ENCODE measurements at places on chromosomes 13 and 19.

DNA sequence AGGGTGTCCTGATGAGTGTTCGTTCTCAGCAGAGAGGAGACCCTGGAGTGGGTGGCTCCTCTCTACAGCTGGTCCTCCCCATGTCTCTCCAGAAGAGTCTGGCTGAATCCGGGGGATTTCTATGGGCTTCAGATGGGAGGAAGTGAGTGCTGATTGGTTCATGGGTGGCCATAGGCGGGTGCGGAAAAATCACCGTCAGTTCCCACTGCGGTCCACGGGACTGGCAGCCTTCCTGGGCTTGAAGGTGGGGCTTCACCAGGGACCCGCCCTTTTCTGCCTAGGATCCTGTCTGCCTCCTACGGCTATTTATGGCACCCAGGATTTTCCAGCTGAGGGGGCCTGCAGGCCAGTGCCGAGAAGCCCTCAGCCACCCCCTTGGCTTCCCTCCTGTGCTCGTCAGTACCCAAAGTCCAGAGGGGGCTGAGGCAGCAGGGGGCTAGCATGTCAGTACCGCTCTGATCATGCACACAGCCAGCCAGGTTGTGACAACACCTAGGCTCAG, 18.4 kb downstream of the CPB2 start:
- no peak for DNase-seq

DNA sequence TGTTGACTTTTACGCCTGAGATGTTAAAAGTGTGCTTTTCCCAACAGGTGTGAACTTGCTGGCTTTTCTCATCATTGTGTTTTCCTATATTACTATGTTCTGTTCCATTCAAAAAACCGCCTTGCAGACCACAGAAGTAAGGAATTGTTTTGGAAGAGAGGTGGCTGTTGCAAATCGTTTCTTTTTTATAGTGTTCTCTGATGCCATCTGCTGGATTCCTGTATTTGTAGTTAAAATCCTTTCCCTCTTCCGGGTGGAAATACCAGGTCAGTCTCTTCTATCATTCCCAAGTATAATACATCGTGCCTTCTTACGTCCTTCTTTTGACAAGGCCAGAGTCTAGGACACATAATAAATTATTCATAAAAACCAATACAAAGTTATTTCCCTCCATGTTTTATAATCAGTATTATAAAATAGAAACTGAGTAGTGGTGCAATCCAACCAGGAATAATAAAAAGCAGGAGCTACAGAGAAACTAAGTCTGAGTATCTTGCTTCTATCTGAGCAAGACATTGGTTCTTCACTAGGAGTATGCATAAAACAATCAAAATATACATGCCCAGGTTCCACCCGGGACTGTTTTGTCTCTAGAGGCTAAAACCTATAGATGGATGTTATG, 57.9 kb downstream of the RXFP2 start:
- no peak for DNase-seq

DNA sequence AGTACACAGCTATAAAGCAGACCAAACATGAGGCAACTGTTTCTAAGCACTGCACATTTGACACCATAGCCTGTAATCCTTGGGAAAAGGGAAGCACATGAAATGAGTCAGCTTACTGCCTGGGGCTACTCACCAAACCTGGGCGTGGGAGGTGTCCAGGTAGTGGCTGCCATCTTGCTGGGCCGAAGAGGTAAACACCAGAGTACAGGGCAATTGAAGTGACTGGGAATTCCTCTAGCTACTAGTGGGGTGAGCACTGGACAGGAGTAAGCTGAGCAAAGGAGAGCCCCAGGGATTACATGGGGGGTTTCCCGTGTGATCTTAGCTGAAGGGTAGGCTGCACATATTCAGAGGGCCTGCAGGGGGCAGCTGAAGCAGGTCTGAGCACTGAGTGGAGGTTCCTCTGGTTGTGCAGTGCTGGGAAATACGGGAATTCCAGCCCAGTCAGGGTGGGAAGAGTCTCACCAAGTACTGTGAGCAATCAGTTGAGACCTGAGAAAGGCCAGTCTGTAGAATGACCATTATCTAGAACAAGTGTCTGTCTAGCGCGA, 140.5 kb downstream of the SLC7A1 start:
- DNase-seq, result no peak

DNA sequence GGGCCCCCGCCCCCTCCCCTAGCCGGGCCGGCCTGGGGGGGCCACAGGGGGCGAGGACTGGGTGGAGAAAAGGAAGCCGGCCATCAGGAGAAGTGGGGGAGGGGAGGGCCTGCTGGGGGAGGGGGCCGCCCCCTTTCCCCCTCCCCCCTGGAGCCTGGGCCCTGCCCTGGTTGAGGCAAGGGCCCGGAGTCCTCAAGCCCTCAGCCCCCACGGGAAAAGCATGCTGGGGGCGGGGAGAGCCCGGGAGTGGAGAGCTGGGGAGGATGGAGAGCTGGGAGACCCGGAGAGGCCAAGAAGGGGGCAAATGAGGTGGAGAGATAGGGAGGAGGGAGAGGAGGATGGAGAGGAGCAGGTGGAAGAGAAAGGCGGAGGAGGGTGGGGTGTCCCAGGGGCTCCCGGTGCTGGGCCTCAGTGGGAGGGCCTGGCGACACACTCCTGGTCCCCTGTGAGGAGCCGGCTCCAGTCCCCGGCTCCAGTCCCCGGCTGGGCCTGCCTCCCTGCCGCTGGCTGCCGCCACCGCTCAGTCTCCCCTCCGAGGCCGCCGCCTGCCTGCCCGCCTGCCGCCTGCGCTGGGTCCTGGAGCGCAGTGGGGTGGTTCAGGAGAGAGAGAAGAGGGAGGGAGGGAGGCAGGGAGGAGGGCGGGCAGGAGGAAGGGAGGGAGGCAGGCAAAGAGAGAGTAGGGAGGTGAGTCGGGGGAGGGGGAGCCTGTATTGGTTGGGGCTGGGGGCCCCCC, at the start of gene GRIK5:
Gene GRIK5 (minus strand): TSS at position 588 of the 733 bp plus-strand sequence. CDS start 4,436 bp downstream, outside the sequence.
- no peak for DNase-seq

DNA sequence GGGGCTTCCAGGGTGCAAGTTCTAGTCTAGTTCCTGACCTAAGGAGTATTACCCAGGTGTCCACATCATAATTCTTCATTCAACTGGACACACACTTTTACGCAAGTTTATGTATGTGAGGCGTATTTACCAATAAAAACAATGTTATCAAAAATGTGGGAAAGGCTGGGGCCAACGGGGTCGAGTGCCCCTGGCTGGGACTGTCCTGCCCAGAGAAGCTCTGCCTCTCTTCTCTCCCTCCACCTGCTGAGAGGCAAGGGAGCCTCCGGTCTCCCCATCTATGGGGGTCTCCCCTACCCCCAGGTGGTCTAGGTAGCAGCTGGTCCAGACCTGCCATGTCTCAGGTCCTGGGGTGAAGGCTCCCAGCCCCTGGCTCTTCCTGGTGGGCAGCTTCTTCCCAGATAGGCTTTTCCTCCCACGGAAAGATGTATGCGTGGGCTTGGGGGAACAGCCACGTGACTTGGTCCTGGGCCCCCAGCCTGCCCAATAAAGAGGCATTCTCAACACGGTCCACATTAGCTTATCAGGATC, 132.4 kb downstream of the USP12 start:
- no peak for DNase-seq

GRCh38 chr13:84973661-84974060, 825.6 kb downstream of the SLITRK6 start:
- DNase-seq, result no peak

- DNase-seq, result no peak
Observed at GRCh38 chr13:38662362-38662761, 24.5 kb upstream of the FREM2 start.

DNA sequence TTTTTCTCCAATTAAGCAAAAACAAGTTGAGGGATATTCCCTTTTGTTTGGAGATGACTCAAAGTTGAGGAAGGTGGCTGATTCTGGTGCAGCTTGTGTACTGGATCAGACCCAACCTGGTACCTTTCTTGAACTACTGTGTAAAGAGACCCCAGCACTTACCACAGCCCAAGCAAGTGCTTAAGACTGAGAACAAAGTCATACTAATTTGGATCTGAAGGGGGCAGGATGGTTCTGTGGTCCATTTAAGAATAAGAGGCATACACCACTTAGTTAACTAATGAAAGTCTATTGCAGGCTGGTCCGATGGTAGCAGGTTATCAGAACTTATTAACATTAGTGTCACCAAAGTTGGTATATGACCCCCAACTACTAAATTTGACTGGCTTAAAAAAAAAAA, 6.3 kb downstream of the THSD1 start:
- no peak for DNase-seq

GRCh38 chr19:57314146-57314545, 6.1 kb upstream of the ZNF543 start:
- no peak for DNase-seq
